Stimulated activated CD8-positive, alpha-beta memory T cell treated with anti-CD3 and anti-CD28 coated beads, Interleukin-4, amount 100 ng/mL, for 24 hours (primary cell): ENCODE measurements at places on chromosomes 1 and 21.

DNA sequence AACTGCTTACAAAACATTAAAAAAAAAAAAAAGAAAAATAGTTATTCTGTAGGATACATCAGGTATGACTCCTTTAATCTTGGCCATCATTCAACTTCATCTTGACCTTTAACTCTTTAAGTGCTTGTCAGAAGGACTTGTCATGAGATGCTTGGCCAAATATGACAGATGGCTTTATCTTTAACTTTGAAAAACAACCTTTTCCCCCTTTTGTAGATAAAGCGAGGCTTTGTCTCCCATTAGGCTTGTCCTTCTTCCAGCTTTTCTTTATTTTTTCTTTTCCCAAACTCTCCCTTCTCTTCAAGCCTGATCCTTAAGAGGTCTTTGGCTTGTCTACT is 2.3 kb downstream of the SRSF10 start:
- no peak for DNase-seq

DNA sequence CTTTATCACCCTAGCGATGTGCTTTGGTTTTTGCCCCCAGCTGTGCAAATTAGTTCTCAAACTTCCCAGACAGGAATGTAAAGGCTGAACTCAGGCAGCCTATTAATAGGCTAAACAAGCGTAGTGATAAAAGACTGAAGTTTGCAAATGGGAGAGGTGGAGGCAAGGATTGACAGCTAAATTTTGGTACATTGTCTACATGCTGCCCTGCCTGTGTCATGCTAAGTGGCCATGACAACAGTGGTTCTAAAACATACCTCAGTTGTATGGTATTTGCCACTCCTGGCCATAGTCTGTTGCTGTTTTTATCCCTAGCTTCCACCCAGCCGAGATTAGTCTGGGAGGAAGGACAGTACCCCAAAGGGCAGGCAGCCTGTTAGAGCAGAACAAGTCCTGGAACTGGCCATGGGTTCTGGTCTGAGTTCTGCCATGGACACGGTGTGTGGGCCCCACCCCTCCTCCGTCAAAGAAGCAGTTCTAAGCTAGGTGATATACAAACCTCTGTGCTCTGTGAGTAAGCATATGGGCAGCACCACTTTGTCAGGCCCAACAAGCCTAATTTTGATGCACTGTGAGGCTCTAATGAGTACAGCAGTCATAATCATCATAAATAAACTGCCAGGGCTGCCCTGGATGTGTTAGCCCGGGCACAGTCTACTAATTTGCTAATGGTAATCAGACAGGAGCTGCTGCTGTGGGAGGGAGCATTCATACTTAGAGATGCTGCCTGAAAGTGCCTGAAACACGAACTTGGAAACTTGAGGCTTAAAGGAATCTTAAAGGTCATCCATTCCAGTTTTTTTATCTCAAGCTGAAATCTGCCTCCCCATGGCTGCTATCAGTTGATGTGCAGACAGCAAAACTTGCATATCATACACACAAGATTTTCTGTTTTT is 177.1 kb downstream of the HHAT start:
- DNase-seq = no peak

- no peak for DNase-seq
Observed at GRCh38 chr1:100249155-100249536, 488 bp downstream of the DBT start.

- DNase-seq = no peak
Observed at GRCh38 chr1:151635479-151636072, 23.7 kb downstream of the SNX27 start.

DNA sequence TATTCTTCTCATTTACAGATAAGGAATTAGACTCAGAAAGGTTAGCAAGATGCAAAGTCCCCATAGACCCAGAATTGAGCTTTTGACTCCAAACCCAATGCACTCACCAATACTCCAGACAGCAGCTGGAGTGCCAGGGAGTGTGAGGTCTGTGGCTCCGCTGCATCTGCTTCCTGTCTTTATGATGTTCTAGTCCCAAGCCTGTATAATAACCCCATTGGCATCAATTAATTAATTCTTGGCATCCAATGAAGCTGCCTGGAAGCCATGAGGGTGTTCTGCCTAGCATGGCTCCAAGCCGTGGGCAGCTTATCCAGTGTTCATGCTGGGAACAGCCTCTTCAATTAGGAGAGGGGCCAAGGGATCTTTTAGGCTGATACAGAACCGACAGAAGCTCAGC is 188.7 kb downstream of the GIPC2 start:
- DNase-seq = no peak

GRCh38 chr1:167262836-167263235 is 42.1 kb downstream of the POU2F1 start:
- DNase-seq = no peak

DNA sequence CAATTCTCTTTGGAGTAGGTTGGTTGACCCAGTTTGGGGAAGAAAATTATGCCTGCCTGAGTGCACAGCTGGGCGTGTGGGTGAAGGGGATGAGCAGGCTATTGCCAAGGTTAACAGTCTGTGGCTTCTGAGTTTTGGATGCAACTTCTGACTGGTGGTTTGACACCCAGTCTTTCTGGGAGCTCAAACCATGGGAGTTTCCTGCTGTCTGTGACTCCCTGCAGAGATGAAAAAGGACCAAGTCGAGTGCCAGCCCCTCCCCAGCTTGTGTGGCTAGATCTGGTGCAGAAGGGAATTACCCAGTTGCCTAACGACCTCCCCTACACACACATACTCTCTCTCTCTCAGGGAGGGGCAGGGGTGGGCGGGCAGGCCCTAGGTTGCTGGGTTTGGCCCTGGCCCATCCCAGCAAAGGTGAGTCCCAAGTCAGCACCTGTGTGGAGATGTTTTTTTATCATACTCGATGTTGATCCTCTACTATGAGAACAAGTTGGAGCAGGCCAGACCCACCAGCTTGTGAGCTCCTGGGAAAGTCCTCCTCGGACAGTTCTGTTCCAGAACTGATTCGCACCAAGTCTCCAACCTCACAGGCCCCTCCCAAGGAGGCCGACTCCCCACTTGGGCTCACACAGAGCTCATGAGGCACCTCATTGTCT is 28.2 kb downstream of the PKP1 start:
- DNase-seq = no peak

GRCh38 chr1:234621657-234622335 is 11.8 kb upstream of the IRF2BP2 start:
- no peak for DNase-seq

DNA sequence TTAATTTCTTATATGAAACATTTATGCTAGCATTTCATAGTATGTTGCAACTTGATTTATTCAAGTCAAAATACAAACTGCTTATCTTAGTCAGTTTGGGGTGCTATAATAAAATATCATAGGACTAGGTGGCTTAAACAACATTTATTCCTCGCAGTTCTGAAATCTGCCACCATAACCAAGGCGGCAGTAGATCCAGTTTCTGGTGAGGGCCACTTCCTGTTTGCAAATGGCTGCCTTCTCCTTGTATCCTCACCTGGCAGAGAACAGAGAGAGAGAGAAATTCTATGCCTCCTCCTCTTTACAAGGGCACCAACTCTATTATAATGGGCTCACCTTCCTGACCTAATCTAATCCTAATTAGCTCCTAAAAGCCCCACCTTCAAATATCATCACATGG is 76.1 kb upstream of the RGS2 start:
- DNase-seq = no peak

DNA sequence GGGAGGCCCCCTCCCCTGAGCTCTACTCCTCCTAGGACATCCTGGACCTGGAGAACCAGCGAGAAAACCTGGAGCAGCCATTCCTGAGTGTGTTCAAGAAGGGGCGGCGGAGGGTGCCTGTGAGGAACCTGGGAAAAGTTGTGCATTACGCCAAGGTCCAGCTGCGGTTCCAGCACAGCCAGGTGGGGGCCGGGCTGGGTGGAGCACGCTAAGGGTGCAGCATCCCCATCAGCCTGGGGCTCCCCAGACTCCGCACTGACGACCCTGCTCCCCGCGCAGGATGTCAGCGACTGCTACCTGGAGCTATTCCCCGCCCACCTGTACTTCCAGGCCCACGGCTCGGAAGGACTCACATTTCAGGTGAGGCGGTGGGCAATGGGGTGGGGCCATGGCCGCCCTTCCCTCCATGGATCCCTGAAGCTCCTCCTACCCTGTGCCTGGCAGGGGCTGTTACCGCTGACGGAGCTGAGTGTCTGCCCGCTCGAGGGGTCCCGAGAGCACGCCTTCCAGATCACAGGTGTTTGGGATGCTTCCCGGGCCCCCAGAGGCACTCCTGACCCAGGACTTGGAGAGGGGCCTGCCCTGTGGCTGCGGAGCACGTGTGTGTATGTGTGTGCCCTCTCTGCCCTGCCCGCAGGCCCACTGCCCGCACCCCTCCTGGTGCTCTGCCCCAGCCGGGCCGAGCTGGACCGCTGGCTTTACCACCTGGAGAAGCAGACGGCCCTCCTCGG is 4.1 kb downstream of the PLEKHN1 start:
- no peak for DNase-seq
